ENCODE measurements at places on chromosomes 11 and 22.
A peak's percentile ranks its signal among the peaks of the same experiment; 100 is the strongest.

- no peak for DNase-seq
Observed at GRCh38 chr11:7591107-7591894, 77.5 kb downstream of the PPFIBP2 start.

DNA sequence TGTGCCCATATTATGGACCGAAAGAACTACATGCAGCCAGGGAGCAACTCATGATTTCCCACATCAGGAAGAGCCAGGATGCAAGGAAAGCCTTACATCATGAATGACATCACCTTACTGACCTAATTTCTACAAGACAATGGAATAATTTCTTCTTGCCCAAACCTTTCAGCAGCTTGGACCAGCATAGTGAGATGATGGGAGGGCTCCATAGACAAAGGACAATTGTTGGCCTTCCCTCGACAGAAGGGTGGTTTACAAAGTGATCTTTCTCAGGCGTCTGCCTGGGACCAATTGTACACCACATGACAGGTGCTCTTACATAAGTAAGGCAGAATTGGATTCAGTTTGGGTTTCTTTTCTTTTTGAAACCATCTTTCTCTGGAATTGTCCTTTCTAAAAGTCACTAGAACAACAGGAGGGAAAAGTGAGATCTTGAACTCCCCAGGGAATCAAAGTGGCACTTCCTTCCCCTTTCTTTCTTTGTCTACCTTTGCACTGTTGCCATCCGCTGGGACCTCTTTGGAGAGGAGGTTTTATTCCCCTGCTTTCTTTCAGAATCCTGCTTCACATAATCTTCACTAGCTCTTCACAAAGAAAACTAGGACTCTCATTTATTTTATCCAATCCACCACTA lies 51.7 kb upstream of the PAK1 start:
- no peak for DNase-seq

- peak; percentile 14 for DNase-seq
Observed at GRCh38 chr22:30969532-30970355, 679 bp downstream of the TUG1 start.

DNA sequence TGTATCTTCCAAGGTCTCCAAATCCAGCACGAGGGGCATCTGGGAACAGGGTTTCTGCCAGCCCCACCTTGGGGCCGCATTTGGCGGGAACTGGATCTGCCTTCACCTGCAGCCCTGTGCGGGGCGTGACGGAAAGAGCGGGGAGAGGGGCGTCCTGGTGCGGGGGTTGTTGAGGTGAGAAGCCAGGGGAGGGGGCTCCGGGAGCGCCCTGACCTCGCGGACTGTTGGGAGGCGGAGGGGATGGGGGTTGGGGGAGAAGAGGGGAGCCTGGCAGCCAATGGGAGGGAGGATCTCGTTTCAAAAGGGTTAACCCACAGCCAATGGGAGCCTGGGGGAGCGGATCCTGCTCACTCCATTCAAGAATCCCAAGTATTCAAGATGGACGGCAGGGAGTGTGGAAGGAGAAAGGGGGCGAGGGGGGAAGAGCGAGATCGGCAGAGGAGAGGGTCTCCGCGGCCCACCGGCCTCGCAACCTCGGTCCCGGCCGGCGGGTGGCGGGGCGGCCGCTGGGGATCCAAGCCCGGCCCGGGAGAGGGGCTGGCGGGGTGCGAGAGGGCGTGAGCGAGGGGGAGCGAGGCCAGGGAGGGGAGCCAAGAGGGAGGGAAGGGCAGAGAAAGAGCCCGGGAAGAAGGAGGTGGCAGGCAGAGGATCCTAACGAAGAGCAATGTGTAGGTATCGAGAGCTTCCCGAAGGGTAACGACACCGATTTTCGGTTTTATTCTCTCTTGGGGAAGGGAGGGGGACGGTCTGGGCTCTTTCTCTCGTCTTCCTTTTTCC lies 11.5 kb downstream of the YPEL4 start:
- DNase-seq, result no peak

DNA sequence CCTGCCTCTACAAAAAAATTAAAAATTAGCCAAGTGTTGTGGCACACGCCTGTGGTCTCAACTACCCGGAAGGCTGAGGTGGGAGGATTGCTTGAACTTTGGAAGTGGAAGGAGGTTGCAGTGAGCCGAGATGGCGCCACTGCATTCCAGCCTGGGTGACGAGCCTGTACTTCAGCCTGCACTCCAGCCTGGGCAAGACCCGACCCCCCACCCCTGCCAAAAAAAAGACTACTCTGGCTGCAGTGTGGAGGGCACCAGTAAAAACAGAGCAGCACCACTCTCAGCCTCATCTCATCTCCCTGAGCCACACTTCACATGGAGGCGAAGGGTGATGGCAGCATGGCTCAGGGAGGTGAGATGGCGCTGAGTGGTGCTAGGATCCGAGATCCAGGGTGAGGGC lies 50.3 kb upstream of the THY1 start:
- no peak for DNase-seq

- DNase-seq, result no peak
Observed at GRCh38 chr11:69202511-69203221, 46.9 kb downstream of the SMIM38 start.

DNA sequence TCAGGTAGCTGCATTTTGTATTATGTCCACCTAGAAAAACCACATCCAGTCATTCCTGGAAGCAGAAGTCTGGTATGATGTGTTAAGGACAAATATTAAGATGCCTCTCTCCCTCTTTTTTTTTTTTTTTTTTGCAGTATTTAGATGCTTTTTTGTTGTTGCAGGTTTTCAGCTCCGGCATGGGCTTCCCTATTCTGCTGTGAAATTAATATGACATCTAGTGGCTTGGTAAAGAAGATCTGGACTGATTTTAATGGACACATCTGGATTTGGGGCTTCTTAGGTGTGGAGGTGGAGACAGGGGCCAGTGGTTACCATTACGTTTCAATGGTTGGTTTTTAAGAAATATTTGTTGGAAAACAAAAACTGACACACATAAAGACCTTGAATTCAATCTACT lies 47.5 kb upstream of the RASSF10 start:
- DNase-seq, result no peak

GRCh38 chr11:113260541-113260940 lies 53.8 kb upstream of the TTC12 start:
- no peak for DNase-seq

Measured in AML-193 (cell line).